ENCODE measurements at places on chromosomes 4 and X. TPM values are rescaled to one million over a fixed set of nuclear protein-coding genes. Genes with fewer than 3 reads are reported as not detected.

GRCh38 chrX:15017491-15017890, 144.3 kb downstream of the MOSPD2 start:
- no peak for DNase-seq

DNA sequence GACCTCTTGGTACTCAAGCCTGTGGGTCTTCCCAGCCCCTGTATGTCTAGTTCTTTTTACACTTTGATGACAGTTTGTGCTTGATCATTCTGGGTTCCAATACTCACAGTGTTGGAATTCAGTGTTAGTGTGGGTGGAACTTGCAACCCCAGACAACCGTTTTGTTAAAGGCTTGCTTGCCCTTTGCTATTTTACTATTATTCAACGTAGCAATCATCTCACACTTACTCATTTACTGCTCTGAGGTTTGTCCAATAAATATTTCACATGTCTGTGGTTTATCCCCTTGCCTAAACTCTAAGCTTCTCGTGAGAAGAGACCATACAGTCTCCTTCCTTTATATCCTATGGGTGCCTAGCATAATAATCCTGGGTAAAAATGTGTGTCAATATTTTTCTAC, 15.3 kb downstream of the CCNG2 start:
- DNase-seq, result no peak

Gene CLDN22
- total RNA-seq, result not detected

Gene F8A1
- total RNA-seq, result 3.5 TPM

DNA sequence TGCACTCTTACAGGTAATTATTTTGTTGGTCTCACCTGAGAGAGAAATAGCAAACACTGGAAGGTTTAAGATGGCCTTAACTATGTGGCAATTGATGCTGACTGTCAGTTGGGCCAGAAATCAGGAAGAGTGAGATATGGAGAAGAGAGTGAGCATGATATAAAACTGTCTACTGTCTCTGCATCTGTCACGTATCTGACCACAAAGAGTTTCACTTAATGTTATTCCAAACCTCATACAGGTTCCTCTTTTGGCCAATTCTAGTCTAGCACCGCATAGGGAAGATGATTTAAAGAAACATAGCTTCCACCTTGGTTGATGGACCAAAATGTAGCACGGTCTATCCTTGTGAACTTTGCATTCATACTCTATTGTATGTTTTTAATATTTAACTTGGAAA, 381.0 kb upstream of the BOD1L1 start:
- no peak for DNase-seq

DNA sequence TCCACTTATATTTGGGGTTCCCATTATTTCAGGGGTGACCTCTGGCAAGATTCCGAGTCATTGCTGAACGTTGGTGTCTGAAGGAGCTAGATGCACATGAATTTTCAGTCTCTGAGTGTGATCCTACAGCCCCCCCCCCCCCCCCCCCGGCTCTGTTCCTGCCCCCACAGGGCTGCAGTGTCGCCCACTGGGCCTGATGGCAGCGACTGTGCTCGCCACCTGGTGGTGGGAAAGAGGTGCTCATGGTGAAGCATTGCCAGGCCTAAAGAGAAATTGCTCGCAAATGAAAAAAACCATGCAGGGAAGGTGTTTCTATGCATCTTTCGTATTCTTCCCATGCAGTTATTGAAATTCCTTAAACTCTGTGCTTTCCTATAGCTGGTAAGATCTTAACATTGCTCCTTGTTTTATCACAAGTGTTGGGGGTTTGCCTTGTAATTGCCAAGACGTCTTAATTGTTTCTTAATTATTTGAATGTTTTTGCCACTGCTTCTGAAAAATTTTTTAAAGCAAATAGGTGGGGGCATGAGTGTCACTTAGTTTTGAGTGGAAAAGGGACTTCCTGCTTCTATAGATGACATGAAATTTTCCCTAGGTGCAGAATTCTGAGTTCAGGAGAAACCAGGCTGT, 63.2 kb downstream of the CLDN22 start:
- DNase-seq, result peak; percentile 72

- DNase-seq, result no peak
Measured at GRCh38 chr4:86032476-86033022, 327.3 kb downstream of the MAPK10 start.

GRCh38 chr4:120318196-120318846, 251.7 kb upstream of the MAD2L1 start:
- DNase-seq, result no peak
